ENCODE measurements at places on chromosomes 12 and 14.
A peak's percentile ranks its signal among the peaks of the same experiment; 100 is the strongest.

DNA sequence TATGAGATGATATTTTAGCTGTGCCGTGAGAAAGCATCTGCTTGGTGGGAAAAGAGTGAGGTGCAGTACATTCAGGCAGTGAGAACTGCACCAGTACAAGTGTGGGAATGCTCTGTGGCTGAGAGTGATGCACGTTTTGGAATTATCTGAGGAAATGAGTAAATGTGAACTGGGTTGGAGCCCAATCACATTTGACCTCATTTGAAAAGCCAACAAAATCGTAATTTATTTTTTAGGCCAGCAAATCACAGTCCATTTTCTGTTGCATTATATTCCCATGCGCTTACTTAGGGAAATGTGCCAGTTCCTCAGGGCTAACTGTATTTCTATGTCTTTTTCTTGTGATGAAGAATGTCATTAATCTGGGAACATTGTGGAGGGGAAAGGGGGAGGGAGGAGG lies 77.3 kb downstream of the SNAPC1 start:
- no peak overlapping the region for H3K4me3 ChIP-seq
- no peak for DNase-seq
- peaks cover 2% of the 10 kb centered on the region for H3K4me1 ChIP-seq

DNA sequence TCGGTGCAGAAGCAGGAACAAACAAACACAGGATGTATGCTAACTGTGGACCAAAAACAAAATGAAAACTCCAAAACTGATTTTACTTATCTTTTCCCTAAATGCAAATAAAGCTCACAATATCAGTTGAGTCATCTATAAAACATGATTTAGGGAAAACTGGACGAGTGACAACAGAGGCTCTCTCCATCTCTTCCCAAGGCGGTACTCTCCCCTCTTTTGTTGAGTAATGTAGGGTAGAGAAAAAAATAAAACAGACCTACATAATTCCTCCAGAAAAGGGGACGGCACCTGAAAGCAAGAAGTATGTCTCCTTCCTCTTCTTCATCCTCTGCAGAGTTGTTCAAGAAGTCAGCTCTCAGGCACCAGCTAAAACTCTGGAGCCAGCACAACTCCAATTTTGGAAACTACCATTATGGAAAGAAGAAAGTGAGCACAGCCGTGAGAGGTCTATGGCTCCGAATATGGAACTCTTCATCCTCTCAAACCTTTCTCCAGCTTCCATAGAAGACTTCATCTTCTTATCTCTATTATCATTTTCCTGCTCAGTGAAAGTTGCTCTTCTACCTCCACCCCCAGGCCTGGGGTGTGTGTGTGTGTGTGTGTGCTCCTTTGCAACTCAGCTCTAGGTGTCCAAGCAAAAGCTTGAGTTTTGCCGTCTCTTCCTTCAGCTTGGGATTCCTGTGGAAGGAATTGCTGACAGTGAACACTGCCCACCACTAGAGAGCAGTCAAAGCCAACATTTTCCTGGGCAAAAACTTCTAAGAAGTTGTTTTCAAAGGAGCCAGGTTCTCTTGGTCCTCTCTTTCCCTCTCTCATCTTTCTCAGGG lies 155.4 kb downstream of the DIO2 start:
- H3K27ac ChIP-seq = no peak overlapping the region
- H3K4me1 ChIP-seq = no peaks in the 10 kb centered on the region
- H3K36me3 ChIP-seq = no peaks in the 10 kb centered on the region

DNA sequence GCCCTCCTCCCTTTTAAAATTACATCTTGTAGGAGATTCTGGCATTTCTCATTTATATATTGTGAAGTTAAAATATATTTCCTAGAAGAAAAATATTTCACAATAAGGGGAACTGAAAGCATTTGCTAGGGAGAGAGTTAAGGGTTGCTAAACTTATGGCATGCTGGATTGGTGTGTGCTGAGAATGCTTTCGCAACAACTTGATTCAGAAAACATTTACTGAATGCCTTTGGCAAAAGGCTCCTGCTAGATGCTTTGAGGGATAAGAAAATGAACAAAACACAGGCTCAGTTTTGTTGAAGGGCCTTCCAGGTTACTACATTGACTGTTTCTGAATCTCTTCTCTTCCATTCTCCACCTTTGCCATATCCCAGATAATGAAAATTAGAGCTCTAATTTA lies 67.5 kb downstream of the DIP2B start:
- no peak overlapping the region for H3K4me3 ChIP-seq
- no peaks in the 10 kb centered on the region for H3K27me3 ChIP-seq
- H3K4me1 ChIP-seq = peaks cover 41% of the 10 kb centered on the region
- H3K36me3 ChIP-seq = no peaks in the 10 kb centered on the region
- DNase-seq = no peak
- H3K27ac ChIP-seq = no peak overlapping the region

DNA sequence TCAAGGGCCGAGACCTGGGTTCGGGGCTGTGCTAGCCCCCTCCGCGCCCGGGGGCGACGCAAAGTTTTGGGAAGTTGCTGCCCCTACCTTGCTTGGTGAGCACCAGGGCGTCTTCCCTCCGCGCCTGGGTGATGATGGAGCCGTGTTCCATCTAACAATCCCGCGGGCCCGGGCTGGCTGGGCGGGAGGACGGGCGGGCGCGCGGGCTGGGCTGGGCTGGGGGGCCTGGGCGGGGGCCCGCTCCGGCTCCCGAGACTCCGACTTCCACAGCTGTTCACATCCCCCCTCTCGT lies 298 bp downstream of the CTDSP2 start:
- H3K4me3 ChIP-seq = peak overlapping the region; percentile 76
- H3K27ac ChIP-seq = peak overlapping the region; percentile 42
- peaks cover 4% of the 10 kb centered on the region for H3K27me3 ChIP-seq
- no peaks in the 10 kb centered on the region for H3K36me3 ChIP-seq
- peaks cover 56% of the 10 kb centered on the region for H3K4me1 ChIP-seq

DNA sequence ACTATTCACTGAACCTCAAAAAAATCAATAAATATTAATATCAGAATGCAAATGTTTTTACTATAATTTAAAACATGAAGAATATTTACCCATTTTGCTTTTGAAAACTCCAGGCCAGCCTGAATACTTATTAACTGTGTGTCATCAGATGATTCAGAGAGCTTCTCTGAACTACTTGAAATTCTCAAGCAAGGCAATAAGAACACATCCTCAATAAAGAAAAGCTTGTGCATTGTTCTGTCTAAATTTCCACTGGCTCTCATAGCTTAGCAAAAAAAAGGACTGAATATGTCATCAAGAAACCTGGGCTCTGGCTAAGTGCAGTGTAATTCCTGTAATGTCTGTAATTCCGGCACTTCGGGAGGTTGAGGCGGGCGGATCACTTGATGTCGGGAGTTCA lies 194.1 kb downstream of the BTG1 start:
- no peaks in the 10 kb centered on the region for H3K36me3 ChIP-seq
- no peak overlapping the region for H3K27ac ChIP-seq
- H3K4me3 ChIP-seq = no peak overlapping the region
- peaks cover 17% of the 10 kb centered on the region for H3K4me1 ChIP-seq

GRCh38 chr12:75477137-75477536 lies 3.4 kb upstream of the GLIPR1 start:
- peak overlapping the region; percentile 19 for H3K27ac ChIP-seq
- no peak for DNase-seq
- H3K27me3 ChIP-seq = peaks cover 5% of the 10 kb centered on the region

DNA sequence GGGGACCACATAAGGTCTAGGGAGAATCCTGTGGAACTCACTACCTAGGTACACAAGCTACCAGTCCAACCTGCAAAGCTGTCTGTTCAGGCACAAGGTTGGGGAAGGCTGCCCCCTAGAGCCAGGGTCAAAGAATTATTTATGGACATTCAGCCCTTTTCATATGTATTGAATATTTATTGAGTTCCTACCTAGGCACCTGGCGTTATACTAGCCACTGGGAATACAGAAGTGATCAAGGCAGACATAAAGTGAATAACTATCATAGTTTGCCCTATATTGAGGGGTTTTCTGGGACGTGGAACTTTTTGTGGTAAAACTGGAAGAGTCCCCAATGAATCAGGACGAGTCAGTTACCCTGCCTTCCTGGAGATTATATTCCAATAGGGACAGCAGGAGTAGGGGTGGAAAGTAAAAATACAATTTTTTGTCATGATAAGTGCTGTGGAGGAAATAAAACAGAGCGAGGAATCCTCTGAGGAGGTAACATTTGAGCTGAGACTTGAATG lies 5.8 kb upstream of the SLC48A1 start:
- DNase-seq = peak; percentile 79
- no peaks in the 10 kb centered on the region for H3K27me3 ChIP-seq
- no peak overlapping the region for H3K27ac ChIP-seq
- H3K4me1 ChIP-seq = peaks cover 4% of the 10 kb centered on the region

DNA sequence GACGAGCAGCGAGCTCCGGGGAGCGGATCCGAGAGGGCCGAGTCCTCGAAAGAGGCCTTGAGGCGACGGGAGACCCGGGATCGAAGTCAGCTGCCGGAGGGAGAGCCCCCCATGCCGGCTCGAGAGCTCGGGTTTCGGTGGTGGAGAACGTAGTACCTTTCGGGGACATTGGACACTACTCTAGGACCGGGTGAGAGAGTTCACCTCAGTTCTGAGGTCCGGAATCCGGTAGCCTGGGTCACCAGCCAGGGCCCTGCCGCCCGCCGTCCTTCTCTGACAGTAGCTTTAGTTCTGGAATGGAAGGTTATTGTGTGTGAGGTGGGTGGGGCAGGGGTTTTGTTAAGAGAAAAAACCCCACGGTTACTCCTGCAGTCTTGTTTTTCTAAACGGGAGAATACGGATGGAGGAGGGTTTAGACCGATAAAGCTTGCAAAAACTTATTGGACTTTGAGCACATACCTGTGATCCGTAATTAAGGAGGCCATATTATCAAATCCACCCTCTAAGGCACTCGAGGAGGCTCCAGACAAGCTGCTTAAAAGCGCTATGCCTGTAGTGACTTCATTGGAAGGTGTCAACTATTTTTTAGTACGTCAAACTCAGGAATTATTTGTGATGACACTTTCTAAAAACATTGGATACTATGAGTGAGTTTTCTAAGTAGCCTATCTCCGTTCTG lies 765 bp downstream of the SCYL2 start:
- peak overlapping the region; percentile 97 for H3K4me3 ChIP-seq
- DNase-seq = peak; percentile 30
- H3K36me3 ChIP-seq = no peaks in the 10 kb centered on the region
- H3K27ac ChIP-seq = peak overlapping the region; percentile 31

- no peaks in the 10 kb centered on the region for H3K36me3 ChIP-seq
- no peaks in the 10 kb centered on the region for H3K27me3 ChIP-seq
- DNase-seq = no peak
- H3K4me1 ChIP-seq = peaks cover 11% of the 10 kb centered on the region
Observed at GRCh38 chr14:53327716-53328115, 174.6 kb upstream of the DDHD1 start.

GRCh38 chr14:22822016-22822570 lies 6.9 kb upstream of the SLC7A7 start:
- no peak overlapping the region for H3K27ac ChIP-seq
- no peak for DNase-seq
- peaks cover 14% of the 10 kb centered on the region for H3K27me3 ChIP-seq
- H3K4me1 ChIP-seq = peaks cover 27% of the 10 kb centered on the region
- H3K4me3 ChIP-seq = peak overlapping the region; percentile 69
- H3K36me3 ChIP-seq = no peaks in the 10 kb centered on the region

- no peak overlapping the region for H3K27ac ChIP-seq
- H3K36me3 ChIP-seq = peaks cover 36% of the 10 kb centered on the region
- H3K4me3 ChIP-seq = no peak overlapping the region
- no peaks in the 10 kb centered on the region for H3K4me1 ChIP-seq
Observed at GRCh38 chr12:50720501-50720900, 43.4 kb upstream of the ATF1 start.

DNA sequence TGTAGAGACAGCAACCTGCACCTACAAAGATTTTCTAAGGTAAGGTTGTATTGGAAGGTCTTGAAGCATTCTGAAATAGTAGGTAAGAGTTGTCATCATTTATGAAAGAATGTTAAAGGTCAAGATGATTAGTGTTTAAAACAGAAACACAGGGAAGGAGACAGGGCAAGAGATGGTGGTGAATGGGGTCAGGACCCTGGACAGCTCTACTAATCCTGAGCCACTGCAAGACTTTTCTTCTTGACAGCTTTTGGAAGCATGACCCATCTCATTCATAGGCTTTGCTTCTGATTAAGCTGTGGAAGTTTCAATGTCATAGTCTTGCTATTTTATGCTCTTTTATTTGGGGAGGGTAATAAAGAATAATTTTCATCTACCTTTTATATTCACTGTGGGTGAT lies 75.5 kb upstream of the CAND1 start:
- H3K27ac ChIP-seq = no peak overlapping the region
- H3K4me1 ChIP-seq = no peaks in the 10 kb centered on the region
- no peak overlapping the region for H3K4me3 ChIP-seq
- DNase-seq = peak; percentile 20
- no peaks in the 10 kb centered on the region for H3K36me3 ChIP-seq

DNA sequence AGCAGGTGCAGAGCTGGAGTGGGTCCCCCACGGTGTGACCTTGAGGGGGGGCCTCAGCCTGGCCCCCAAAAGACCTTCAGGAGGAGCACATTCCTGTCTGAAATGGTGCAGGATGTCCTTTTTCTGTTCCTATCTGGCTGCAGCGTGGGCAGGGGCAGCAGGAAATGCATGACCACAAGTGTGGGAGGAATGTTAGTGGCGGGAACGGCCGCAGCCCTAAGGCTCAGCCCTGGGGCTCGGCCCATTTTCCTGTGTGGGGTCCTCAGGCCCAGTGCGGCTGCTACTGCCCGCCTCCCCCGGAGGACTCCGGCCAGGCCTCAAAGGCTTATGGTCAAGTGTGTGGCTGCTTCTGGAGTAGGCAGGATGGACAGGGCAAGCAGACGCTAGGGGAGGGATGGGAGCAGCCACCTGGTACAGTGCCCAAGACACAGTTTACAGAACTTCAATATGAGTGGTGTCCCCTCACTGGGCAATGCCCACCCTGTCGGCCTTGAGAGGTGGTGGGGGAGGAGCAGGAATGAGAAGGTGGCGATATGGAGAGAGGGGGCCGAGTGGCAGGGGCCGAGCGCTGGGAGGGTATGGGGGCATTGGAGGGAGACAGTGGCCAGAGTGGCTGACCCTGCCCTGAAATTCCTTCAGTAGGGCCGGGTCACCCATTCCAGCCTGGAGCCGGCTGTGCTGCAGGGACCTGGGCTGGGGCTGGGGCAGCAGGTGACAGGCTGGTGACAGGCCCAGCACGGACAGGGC lies 137.4 kb downstream of the CALM1 start:
- no peaks in the 10 kb centered on the region for H3K27me3 ChIP-seq
- H3K36me3 ChIP-seq = no peaks in the 10 kb centered on the region
- H3K27ac ChIP-seq = no peak overlapping the region
- H3K4me3 ChIP-seq = no peak overlapping the region

- H3K4me3 ChIP-seq = no peak overlapping the region
- no peaks in the 10 kb centered on the region for H3K36me3 ChIP-seq
- H3K4me1 ChIP-seq = peaks cover 1% of the 10 kb centered on the region
Observed at GRCh38 chr12:93221841-93222240, 155.9 kb upstream of the NUDT4 start.

DNA sequence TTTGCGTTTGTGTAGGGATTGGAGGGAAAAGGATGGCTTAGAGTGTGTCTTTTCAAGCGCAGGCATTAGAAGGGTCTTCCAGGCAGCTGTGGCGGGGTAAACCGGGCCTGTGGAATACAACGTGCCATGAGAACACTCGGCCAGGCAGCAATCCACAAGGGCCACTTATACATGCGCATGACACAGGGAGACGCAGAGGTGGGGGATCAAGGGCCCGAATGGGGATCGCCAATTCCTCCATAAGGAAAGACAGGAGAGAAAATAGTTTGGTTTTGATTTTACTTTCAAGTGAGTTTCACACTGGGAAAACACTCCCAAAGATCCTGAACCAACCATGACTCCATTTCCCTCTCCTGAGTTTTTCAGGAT lies 71.6 kb downstream of the SPRING1 start:
- DNase-seq = no peak
- no peak overlapping the region for H3K27ac ChIP-seq
- H3K4me3 ChIP-seq = no peak overlapping the region
- H3K27me3 ChIP-seq = no peaks in the 10 kb centered on the region
- H3K36me3 ChIP-seq = no peaks in the 10 kb centered on the region
- H3K4me1 ChIP-seq = no peaks in the 10 kb centered on the region

GRCh38 chr12:3389986-3390385 lies 101.0 kb upstream of the PRMT8 start:
- DNase-seq = no peak
- no peaks in the 10 kb centered on the region for H3K4me1 ChIP-seq
- H3K4me3 ChIP-seq = no peak overlapping the region
- no peak overlapping the region for H3K27ac ChIP-seq
- peaks cover 12% of the 10 kb centered on the region for H3K27me3 ChIP-seq

Data from activated naive CD8-positive, alpha-beta T cell treated with anti-CD3 and anti-CD28 coated beads, Interleukin-2, amount 50 U/mL, for 24 hours (primary cell).